Stimulated activated CD8-positive, alpha-beta memory T cell treated with anti-CD3 and anti-CD28 coated beads, Interleukin-12 subunit alpha, Interleukin-12 subunit beta, amount 100 ng/mL, for 1 hour (primary cell): ENCODE measurements at places on chromosomes 1 and 21.

DNA sequence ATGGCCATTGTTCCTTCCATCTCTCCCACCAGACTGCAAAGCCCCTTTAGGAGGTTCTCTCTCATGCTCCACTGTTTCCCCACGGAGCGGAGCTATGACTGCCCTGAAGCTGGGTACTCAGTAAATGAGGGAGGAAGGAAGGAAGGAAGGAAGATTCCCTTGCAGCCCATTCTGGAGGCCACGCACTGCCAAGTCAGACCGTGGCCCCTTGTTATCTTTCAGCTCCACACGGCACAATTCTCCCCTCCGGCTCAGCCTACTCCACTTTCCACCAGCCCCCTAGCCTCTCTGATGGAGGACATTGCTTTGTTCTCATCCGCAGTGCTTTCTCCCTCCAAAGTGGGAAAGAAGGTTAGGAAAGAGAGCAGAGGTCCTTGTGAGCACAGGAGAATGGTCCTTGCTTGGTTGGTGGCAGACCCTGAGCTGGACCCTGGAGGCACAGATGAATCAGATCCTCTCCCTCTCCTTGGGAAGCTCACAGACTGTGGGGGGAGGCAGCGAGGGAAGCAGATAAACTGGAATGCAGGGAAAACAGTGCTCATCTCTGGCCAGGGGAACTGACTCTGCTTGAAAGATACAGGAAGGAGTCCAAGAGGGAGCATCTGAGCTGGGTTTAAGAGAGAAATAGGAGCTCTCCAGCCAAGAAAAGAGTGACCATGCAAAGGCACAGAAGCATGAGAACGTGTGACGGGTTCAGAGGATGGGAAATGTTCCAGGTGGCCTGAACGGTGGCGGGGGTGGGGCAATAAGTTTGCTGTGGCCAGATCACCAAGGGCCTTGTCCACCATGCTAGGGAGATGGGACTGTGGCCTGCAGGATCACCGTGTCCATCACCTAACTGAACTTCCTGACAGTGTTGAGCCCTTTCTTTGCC is 52.6 kb downstream of the GLIS1 start:
- DNase-seq = no peak

DNA sequence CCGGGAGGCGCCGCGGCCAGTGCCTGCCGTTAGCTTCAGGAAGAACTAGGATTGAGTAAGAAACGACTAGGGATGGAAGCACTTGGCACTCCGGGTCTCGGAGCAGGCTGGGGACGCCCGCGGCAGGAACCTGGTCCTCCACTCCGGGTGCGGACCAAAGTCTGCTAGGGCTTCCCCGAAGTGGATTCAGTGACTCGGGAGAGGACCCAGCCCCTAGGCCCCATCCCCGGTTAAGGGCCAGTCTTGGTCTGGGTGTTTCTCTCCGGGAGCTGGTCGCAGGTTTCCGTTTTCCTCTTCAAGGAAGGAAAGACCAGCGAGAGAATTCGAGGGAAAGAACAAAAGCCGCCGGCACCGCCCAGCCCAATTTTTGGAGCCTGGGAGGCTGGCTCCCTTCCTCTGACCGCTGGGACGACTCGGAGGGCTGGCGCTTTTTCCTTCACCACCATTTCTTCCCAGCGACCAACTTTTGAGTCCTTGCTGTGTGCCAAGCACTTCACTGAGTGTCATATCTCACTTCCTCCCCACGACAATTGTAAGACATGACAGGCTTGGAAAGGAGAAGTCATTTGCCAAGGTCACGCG is 16.8 kb upstream of the STMN1 start:
- no peak for DNase-seq

- no peak for DNase-seq
Observed at GRCh38 chr1:12095452-12096263, 32.6 kb downstream of the TNFRSF8 start.

DNA sequence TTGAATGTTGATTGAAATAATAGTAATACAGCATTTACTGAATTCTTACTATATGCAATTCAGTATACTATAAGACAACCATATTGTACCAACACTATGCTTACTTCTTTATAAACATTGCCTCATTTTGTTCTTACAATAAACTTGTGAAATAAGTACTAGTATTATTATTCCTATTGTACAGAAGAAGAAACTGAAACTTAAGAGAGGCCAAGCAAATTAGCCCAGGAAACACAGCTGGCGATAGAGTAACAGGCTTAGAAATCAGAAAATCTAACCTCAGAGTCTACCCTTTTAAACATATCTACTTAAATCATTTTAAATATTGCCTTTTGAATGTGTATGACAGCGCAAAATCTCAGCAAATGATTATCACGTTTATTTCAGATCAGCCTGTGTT is 41.7 kb downstream of the FASLG start:
- no peak for DNase-seq

DNA sequence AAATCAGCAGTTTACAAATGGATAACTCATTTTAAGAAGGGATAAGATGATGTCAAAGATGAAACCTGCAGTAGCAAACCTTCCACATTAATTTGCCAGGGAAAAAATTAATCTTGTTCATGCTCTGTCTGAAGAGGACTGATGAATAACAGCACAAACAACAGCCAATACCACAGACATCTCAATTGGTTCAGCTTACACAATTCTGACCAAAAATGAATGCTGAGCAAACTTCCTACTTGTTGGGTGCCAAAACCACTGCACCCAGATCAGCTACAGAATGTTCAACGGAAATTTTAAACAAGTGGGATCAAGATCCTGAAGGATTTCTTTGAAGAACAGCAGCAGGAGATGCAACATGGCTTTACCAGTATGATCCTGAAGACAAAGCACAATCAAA is 98.3 kb downstream of the COQ8A start:
- no peak for DNase-seq

DNA sequence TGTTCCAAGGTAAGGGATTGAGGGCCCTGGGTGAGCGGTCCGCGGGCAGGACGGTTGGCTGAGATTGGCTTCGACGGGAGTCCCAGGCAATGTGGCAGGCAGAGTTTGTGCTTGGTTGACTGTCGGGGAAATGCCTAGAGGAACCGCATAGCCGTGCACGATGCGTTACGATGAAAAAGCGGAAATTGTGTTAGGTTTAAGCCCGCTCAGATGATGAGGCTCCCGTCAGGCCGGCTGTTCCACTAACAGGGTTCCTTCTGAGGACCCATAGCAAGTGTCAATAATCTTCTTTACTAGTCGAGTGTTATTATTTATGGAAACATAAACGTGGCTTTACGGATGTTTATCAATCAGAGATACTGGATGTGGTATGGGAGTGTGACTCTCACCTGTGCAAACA is 117.8 kb upstream of the COL6A1 start:
- DNase-seq = no peak

- no peak for DNase-seq
Observed at GRCh38 chr1:33818071-33818470, 45.8 kb upstream of the HMGB4 start.

- no peak for DNase-seq
Observed at GRCh38 chr21:18522181-18522972, 118.8 kb upstream of the TMPRSS15 start.

DNA sequence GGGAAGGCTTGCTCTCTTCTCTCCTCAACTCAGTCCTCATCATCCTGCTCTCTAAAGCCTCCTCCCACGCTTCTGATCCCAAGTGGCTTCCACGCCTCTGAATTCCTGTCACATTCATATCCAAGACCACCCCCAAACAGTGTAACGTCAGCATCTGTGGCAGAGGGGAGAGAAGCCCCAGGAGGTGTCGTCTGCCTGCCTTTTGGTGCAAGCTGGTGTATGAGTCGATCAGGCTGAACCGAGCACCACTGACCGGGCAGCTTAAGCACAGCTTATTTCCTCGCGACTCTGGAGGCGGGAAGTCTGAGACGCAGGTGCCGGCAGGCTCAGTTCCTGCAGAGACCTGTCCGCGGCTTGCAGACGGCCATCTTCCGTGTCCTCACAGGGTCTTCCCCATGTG is 123.8 kb upstream of the RAB4A start:
- no peak for DNase-seq

DNA sequence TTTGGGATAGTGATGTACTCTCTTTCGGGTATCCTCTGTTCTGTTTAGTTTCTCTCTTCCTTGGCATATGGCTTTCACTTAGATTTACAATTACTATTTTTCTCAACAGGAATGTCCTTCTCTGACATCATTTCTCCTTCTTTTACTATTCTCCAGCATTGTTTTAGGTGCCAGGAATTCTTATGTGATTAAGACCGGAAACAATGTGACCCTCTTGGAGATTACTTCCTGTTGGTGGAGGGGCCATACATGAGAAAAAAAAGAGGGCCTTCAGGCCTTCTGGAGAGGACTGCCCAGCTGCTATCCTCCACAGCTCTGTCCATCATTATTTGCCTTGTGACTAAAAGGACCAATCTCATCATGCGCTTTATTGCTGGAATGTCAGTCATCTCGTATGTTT is 50.4 kb upstream of the ADAMTS5 start:
- no peak for DNase-seq

GRCh38 chr1:93394514-93394913 is 48.8 kb downstream of the DR1 start:
- DNase-seq = no peak

DNA sequence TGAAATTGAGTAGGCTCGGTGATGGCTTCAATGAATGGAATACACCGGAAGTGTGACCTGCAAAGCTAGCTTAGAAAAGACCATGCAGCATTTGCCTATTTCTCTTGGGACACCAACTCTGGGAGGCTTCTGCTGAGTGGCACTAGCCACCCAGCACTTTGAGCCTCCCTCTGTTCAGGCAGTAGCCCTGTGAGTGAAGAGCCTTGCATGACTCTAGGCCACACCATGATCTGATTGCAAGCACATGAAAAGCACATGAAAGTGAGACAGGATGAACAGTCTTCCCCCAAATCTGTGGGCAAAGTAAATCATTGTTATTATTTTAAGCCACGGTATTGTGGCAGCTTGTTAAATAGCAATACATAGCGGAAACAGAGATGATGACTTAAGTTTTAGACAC is 2.8 kb downstream of the CD48 start:
- no peak for DNase-seq

GRCh38 chr21:34367320-34367935 is 3.6 kb downstream of the KCNE2 start:
- peak; percentile 10 for DNase-seq
